ENCODE measurements at places on chromosomes 12 and 14. TPM values are rescaled to one million over a fixed set of nuclear protein-coding genes. Genes with fewer than 3 reads are reported as not detected.

Gene METTL17
- 74.5 TPM for total RNA-seq

Gene DYNLL1
- 166 TPM for total RNA-seq

Gene ARID4A
- total RNA-seq = 14.8 TPM

Gene CIROP
- not detected for total RNA-seq

GRCh38 chr14:103698380-103699260 lies 16.6 kb downstream of the XRCC3 start:
- peaks cover 28% of the 10 kb centered on the region for H3K4me1 ChIP-seq
- peak overlapping the region; percentile 80 for H3K27ac ChIP-seq
- H3K27me3 ChIP-seq = no peaks in the 10 kb centered on the region
- H3K4me3 ChIP-seq = no peak overlapping the region
- H3K36me3 ChIP-seq = peaks cover 9% of the 10 kb centered on the region
- peak; percentile 87 for DNase-seq

DNA sequence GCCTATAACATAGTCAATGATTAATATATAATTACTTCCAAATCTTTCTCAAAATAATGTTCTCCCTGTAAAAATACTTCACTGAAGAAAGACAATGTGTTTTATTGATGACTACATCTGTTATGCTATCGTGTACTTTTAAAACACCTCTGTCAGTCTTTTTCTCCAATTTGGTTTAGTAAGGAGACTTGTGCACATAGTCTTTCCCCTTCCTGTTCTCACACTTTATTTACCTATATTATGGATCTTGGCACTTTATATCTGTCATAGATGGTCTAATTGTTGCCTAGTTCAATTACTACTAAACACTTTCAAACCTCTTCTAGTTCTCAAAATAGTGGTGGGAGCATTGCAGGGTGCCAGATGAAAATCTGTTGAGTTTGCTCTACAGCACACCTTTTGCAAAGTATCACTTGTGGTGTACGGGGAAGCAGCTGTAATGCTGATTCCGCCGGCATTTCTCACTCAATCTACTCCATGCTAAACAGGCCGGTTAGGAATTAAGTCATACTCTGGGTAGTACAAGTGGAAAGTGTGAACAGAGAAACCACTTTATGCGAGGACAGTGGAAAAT lies 1.1 kb upstream of the INSM2 start:
- peak overlapping the region; percentile 41 for H3K4me3 ChIP-seq
- no peaks in the 10 kb centered on the region for H3K36me3 ChIP-seq
- no peaks in the 10 kb centered on the region for H3K27me3 ChIP-seq

- no peak for DNase-seq
- H3K27ac ChIP-seq = no peak overlapping the region
- no peaks in the 10 kb centered on the region for H3K4me1 ChIP-seq
- no peak overlapping the region for H3K4me3 ChIP-seq
- no peaks in the 10 kb centered on the region for H3K27me3 ChIP-seq
- H3K36me3 ChIP-seq = no peaks in the 10 kb centered on the region
Observed at GRCh38 chr12:28089338-28089737, 100.9 kb upstream of the CCDC91 start.

Gene KRT6B
- 0.40 TPM for total RNA-seq

GRCh38 chr12:14225064-14225463 lies 140.4 kb upstream of the ATF7IP start:
- H3K27me3 ChIP-seq = no peaks in the 10 kb centered on the region
- no peak overlapping the region for H3K27ac ChIP-seq
- H3K4me1 ChIP-seq = no peaks in the 10 kb centered on the region
- no peak for DNase-seq
- no peak overlapping the region for H3K4me3 ChIP-seq

GRCh38 chr12:13436696-13437391 lies 240.3 kb downstream of the EMP1 start:
- no peak for DNase-seq
- no peaks in the 10 kb centered on the region for H3K27me3 ChIP-seq

Gene FOXM1
- 10.8 TPM for total RNA-seq

Gene CBLN3
- total RNA-seq = 2.4 TPM

GRCh38 chr14:77006132-77006531 lies 22.4 kb downstream of the IRF2BPL start:
- no peak for DNase-seq
- H3K4me3 ChIP-seq = no peak overlapping the region
- no peaks in the 10 kb centered on the region for H3K36me3 ChIP-seq
- no peaks in the 10 kb centered on the region for H3K27me3 ChIP-seq
- peak overlapping the region; percentile 87 for H3K27ac ChIP-seq
- H3K4me1 ChIP-seq = peaks cover 24% of the 10 kb centered on the region

Gene DIO2
- total RNA-seq = 8.5 TPM
